ENCODE measurements at places on chromosomes 6 and 20.

GRCh38 chr6:47009583-47009982 lies 32.5 kb downstream of the ADGRF1 start:
- H3K27me3 ChIP-seq: no peaks in the 10 kb centered on the region
- H3K4me1 ChIP-seq: no peaks in the 10 kb centered on the region
- no peak overlapping the region for H3K4me3 ChIP-seq

DNA sequence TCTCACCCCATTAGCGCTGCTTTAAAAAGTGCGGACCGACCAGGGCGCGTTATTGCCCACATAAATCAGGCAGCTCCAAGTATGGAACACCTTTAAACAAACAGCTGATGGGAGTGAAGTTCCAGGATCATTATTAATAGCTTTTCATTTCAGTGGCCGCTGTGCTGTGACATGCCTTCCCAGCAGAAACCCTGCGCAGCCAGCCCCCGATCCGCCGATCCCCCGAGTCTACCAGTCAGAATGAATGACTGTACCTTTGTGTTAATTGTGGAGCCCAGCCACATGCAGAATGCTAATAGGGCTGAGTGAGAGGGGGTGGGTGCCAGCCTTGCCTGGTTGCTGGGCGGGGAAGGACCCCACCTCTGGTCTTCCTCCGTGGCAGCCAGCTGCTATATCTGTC lies 21.9 kb downstream of the CDH22 start:
- no peak overlapping the region for H3K4me3 ChIP-seq
- DNase-seq: no peak
- no peak overlapping the region for H3K27ac ChIP-seq
- H3K36me3 ChIP-seq: no peaks in the 10 kb centered on the region

DNA sequence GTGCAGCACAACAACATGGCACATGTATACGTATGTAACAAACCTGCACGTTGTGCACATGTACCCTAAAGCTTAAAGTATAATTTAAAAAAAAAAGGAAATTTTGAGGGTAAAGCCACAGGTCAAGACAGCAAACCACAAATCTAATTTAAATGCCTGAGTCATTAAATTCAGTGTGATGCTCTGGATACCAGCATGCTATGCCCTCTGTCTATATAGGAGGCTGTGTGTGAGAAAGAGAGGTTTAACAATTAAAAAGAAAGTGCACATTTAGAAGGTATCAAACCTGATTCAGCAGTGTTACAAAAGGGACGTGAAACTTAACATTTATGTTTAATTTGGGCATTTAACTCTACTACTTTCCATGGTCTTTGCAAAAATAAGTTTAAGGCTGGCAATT lies 276.3 kb downstream of the ADGRB3 start:
- no peak for DNase-seq
- H3K27ac ChIP-seq: no peak overlapping the region
- no peaks in the 10 kb centered on the region for H3K4me1 ChIP-seq
- peaks cover 3% of the 10 kb centered on the region for H3K27me3 ChIP-seq
- no peaks in the 10 kb centered on the region for H3K36me3 ChIP-seq
- H3K4me3 ChIP-seq: no peak overlapping the region

DNA sequence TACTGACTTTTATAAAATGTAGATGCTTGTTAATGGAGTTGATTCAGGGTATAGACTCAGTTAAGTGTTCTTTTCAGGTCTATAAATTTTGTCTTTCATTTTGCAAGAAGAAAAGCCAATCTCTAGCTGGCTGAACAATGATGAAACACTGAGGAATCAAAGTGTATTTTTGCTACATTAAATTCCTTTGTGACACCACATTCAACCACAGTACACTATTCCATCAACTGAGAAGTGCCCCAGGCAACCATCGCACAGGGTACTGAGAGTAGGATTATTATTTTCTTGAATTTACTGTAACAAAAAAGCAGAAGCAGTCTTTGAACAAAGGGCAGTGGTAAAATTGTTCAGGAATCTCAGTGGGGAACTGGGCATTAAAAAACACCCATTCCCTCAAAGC lies 83.6 kb downstream of the PREP start:
- DNase-seq: no peak
- peaks cover 24% of the 10 kb centered on the region for H3K4me1 ChIP-seq
- no peaks in the 10 kb centered on the region for H3K27me3 ChIP-seq
- no peak overlapping the region for H3K4me3 ChIP-seq

- H3K27ac ChIP-seq: no peak overlapping the region
- no peaks in the 10 kb centered on the region for H3K36me3 ChIP-seq
- H3K4me1 ChIP-seq: peaks cover 14% of the 10 kb centered on the region
- DNase-seq: no peak
- no peak overlapping the region for H3K4me3 ChIP-seq
Measured at GRCh38 chr6:20647585-20647984, 113.3 kb downstream of the CDKAL1 start.

DNA sequence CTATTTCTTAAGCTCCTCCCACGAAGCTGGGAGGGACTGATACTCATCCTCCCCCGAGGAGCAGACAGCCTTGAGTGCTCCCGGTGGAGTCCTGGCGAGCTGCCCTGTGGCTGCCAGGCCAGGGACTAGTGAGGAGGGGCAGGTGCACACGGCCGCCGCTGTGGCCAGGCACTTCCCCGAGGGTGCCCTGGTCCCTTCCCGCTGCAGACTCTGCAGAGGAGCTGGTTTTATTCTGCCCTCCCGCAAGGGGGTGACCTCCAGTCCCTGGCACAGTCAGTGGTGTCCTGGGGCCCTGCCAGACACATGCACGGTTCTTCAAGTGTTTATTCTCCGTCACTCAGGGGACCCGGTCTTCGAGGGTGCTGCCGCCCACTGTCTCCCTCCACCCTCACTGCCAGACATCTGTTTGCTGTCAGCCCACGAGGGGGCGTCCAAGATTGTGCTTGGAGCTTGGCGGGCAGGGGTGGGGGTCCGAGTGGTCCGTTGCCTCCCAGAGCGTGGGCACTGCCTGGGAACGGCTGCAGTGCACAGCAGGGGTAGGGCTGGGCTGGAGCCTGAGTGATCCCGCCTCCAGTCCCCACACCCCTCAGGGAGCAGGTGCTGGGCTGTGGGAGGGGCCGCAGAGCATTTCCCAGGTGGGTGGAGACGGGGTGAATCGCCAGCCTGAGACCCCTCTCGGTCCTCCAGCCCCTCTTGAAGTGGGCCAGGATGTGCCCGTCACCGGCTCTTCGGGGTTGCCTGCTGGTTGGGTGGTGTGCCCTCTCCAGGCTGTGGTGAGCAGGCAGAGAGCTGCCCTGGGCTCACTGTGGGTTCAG lies 3.1 kb upstream of the CABLES2 start:
- H3K27me3 ChIP-seq: no peaks in the 10 kb centered on the region
- no peaks in the 10 kb centered on the region for H3K4me1 ChIP-seq

DNA sequence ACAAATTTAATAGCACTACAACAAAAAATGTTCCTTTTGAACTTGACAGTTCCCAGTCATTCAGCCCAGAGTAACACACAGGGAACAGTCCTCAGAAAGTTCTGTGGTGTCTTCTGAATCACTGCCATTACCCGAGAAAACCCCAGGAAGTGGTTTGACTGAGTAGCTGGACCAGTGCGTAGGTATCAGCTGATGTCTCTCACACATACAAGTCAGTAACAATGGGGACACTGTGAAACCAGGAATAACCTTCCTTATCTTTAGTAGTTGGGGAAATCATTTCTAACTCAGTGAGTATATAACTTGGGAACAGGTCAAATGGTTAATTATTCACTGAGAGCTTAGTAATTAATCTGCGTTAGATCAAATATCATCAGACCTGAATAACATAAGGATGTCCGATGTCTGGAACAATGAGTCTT lies 73.1 kb downstream of the HIVEP2 start:
- no peaks in the 10 kb centered on the region for H3K36me3 ChIP-seq
- H3K27me3 ChIP-seq: no peaks in the 10 kb centered on the region
- H3K4me3 ChIP-seq: no peak overlapping the region
- DNase-seq: no peak
- H3K27ac ChIP-seq: peak overlapping the region; percentile 14
- peaks cover 21% of the 10 kb centered on the region for H3K4me1 ChIP-seq

DNA sequence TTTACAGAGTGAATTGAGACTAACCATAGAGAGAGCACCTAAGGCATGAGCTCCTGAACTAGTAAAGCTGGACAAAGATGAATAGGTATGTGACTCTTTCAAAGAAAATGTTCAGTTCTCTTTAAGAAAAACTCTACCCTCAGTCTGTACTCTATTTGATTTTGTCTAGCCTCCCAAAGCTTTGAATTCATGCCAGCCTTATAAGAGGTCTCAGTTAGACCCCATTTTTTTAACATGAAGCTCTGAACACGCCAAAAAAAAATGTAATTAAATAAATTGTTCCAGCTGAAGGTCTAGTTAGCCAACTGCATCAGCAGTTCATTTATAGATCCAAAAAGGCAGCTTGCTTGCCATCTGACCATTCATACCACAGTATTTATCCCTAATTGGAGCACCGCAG lies 71.6 kb downstream of the COL9A1 start:
- no peak for DNase-seq
- no peak overlapping the region for H3K27ac ChIP-seq
- H3K27me3 ChIP-seq: peaks cover 7% of the 10 kb centered on the region
- H3K4me1 ChIP-seq: no peaks in the 10 kb centered on the region

DNA sequence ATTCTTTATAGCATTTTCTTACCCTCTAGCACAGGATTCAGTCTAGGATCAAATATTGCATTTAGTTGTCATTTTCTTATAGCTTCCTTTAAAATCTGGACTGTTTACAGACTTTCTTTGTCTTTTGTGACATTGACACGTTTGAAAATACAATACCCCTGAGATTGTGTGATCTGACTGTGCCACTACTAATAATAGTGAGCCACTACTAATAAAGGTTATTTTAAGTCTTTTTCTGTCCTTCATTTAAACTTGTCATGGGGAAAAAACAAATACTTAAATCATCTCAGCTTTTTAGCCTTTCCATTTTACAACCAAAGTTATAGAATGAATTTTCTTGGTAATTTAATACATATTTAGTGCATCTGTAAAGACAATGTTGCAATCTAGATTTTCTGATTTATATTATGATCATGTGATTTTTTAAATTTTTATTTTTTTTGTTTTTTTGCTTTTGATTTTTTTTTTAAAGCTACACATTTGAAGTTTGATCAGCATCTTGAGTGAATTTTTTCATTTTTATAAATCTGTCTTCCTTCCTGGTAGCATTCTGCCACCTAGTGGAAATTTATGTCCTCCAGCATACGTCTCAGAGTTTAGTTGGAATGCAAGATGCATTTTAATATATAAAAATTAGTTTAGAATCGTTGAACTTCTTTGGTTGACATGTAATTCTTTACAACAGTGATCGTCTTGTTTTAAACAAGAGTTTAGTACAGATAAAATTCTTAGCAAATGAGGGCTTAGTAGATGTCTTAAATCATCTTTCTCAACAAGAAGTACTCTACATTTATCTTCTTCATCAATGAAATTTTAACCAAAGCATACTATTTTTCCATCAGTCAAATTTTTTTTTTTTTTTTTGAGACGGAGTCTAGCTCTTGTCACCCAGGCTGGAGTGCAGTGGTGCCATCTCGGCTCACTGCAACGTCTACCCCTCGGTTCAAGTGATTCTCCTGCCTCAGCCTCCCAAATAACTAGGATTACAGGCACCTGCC lies 119.4 kb downstream of the NCOA3 start:
- no peak overlapping the region for H3K4me3 ChIP-seq
- H3K4me1 ChIP-seq: peaks cover 8% of the 10 kb centered on the region
- peaks cover 45% of the 10 kb centered on the region for H3K36me3 ChIP-seq
- DNase-seq: no peak
- H3K27me3 ChIP-seq: no peaks in the 10 kb centered on the region
- H3K27ac ChIP-seq: no peak overlapping the region

DNA sequence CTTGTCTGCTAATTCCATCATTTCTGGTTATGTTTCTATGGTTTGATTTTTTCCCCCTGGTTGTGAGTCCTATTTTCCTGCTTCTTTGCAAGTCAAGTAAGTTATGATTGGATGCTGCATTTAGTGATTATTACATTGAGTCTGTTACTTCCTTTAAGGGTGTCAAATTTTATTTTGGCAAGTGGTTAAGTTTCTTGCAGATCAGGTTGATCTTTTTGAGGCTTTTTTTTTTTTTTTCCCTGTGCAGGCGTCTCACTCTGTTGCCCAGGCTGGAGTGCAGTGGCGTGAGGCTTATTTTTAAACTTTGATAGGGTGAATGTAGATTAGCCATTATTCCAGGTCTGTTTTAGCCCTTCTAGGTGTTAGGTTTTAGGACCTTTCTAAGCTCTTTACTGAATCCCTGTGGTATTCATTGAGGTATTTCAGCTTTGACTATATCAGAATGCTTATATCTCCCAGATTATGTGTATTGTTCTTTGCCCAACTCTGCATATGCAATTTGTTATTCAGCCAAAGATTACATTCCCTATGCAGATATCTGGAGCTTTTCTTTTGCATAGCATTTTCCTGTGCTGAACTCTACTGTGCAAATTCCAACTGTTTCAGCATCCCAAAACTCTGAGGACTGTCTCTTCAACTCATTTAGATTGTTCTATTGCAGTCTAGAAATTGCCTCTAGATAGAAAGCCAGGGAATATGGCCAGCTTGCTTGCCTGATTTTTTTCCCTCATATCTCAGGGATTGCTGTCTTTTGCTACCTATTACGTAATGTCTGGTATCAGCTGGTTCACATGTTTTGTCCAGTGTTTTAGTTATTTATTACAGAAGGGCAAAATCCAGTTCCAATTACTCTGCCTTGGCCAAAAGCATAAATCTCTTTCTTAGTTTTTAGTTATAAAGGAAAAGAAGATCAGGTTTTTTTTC lies 113.3 kb downstream of the AFG1L start:
- H3K27ac ChIP-seq: no peak overlapping the region
- no peak for DNase-seq
- H3K4me3 ChIP-seq: no peak overlapping the region
- H3K27me3 ChIP-seq: no peaks in the 10 kb centered on the region
- no peaks in the 10 kb centered on the region for H3K4me1 ChIP-seq
- no peaks in the 10 kb centered on the region for H3K36me3 ChIP-seq

GRCh38 chr6:58113960-58114359 lies 796.5 kb downstream of the PRIM2 start:
- no peak overlapping the region for H3K27ac ChIP-seq
- no peaks in the 10 kb centered on the region for H3K27me3 ChIP-seq

- H3K4me3 ChIP-seq: no peak overlapping the region
- no peak for DNase-seq
- no peaks in the 10 kb centered on the region for H3K27me3 ChIP-seq
Measured at GRCh38 chr6:66940003-66940402, 1233.0 kb upstream of the EYS start.

- H3K27me3 ChIP-seq: no peaks in the 10 kb centered on the region
- H3K36me3 ChIP-seq: no peaks in the 10 kb centered on the region
- no peak overlapping the region for H3K27ac ChIP-seq
- no peaks in the 10 kb centered on the region for H3K4me1 ChIP-seq
Measured at GRCh38 chr6:165774903-165775601, 112.0 kb upstream of the PDE10A start.

Measured in RWPE2 (cell line).